Fibroblast of upper back skin (primary cell): ENCODE measurements at places on chromosomes 6 and 20.

DNA sequence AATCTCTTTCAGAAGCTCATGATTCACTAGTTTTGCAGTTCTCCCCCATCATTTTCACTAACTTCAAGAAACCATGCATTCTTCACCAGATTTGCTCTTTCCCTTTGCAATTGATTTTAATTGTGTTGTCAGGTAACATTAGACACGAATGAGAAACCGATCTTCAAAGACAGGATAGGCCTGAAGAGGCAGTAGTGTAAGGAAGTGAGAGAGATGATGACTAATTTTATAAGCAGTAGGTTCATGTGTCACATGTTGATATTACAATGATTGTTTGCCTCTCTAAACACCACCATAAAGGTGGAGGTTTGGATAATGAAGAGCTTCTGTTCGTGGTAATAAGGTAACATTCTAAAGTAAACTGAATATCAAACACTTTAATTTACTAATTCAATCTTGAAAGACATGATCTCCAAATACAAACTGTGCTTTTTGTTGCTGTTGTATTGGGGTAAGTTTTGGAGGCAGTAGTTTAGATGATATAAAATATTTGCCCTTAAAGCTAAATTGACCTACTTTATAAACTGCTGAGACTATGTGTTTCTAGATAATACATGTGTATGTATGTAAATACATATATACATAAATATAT, 207.2 kb downstream of the PHACTR1 start:
- DNase-seq, result no peak

DNA sequence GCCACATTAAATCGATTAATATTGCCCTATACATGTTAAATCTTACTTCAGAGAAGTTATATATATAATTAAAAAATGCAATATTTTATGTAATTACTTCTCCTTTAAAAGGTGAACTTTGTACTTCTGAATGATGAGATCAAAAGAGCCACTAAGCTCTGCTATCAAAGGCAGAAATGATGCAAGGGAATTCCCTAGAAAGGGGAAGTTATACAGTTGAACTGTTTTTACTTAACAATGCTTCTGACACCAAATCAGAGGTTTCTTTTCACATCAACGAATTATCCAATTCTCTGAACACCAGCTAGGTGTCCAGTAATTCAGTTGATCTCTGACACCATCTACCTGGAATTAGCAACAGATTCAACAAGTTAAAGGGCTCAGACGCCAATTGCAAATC, 319.9 kb upstream of the TSHZ2 start:
- DNase-seq, result no peak

DNA sequence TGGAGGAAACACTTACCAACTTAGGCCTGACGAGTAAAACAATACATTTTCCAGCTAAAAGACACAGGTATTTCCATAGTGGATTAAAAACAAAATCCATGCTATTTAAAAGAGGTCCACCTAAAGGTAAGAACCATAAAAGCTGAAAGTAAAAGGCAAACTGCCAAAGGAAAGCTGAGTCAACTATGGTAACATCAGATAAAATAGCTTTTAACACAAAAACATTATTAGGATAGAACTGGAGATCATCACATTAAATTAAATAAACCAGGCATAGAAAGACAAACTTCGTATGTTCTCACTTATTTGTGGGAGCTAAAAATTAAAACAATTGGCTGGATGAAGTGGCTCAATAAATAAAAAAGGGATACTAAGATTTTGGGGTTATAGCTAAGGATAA, 166.8 kb upstream of the SLC22A16 start:
- DNase-seq, result peak; percentile 24

- DNase-seq, result no peak
These were observed 245.0 kb downstream of the GMPR start for GRCh38 chr6:16483315-16483875.

DNA sequence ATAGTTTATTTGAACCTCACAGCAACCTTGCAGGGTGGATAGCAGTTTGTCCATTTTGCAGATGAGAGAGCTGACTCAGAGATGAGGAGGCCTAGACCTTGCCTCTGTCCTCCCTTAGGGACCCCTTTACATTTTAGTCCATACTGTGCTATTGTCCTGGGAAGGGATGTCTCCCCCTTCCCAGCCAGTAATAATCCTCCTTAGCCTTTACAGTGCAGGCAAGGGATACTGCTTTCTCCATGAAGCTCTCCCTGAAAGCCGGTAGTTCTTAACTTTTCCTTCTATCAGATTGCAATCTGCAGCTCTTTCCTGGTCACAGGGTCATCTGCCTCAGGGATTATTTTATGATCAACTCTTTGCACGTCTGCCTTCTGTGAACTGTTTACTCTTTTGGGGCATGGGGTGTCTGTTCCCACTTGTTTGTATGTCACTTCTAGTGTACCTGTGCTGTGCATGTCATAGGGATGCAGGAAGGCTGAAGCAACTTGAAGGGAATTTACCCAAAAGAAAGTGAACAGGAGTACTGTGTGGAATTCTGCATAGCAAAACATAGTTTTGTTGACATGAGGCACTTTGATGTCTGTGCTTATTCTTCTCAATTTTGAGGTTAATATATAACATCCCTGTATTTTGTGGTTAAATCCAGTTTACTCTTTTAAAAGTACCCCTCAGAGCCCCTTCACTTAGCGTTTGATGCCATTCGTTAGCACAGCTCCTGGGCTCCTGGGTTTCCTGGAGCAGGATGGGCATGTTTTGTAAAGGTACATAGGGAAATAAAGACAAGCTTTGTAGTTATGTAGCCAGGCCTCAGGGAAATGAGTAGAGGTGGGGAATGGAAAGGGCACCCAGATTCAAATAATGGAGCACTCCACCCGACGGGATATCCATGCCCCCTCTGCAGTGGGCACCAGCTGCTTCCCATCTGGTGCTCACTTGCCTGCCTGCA, 38.1 kb downstream of the DHX35 start:
- DNase-seq, result no peak

GRCh38 chr20:36120991-36121390, 33.5 kb upstream of the EPB41L1 start:
- DNase-seq, result no peak

DNA sequence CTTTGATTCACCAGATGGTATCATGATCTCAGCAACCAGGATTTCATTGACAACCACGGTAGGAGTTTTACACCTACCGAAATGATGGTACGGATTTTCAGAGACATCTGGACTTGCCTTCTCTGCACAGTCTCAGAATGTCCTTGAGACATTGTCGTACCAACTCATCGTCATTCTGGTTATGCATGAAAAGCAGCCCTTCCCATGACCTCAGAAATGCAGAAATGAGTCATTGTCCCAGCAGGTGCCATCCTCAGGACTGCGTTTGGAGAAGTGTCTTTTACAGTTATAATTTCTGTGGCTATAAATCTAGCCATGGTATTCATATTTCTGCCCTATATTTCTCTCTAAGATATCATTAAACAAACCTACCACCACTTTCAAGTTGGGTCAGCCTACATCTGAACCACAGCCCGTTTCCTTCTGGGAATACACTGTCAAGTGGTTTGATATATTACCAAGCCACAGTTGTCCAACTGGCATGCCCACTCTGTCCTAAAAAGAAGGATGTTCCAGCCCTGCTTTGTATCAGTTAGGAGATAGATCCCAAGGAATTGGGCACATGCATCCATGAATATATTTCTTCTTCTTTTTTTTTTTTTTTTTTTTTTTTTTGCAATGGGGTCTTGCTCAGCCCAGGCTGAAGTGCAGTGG, 7.5 kb upstream of the BFSP1 start:
- DNase-seq, result peak; percentile 9

GRCh38 chr6:20575704-20576451, 41.6 kb downstream of the CDKAL1 start:
- no peak for DNase-seq
